ENCODE measurements at places on chromosomes 13 and 19. TPM values are rescaled to one million over a fixed set of nuclear protein-coding genes. Genes with fewer than 3 reads are reported as not detected.
A peak's percentile ranks its signal among the peaks of the same experiment; 100 is the strongest.

DNA sequence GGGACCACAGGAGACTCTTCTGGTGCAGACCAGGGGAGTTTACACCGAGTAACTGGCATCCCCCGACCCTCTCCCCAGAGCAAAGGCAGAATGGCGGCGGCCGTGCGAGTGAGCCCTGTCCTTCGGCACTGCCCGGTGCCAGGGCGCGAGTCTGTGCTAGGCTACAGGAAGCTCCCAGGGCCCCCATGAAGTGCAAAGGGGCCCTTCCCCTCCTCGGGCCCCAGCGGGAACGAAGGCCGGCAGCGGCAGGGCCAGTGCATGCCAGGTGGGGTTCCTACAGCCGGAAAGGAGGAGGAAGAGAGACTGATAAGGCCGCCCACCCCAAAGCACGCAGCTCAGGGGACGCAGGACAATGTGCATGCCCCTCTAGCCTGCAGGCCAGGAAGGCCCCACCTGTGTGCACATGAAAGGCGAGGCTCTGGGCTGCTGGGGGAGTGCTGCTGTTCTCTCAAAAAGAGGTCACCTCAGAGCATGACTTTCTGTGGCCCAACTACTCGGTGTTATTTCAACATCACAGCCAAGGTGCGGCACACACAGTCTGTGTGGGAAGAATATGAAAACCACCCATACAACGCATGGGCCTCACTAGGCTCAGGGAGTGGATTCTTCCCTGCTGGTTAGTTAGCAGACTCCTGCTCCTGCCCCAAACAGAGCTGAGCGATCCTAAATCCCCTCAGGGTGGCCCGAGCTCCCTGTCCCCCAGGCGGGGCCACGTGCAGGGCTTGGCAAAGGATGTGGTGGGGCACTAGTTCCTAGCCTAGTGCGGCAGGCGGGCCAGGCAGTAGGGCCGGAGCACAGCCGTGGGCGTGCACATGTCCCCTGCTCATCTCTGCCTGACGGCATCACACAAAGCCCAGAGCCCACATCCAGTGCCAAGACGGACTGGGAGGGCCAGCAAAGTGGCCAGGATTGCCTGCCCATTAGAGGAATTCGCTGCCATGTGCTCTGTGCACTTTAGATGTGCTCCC, 28.4 kb upstream of the TIMM44 start:
- DNase-seq, result no peak

DNA sequence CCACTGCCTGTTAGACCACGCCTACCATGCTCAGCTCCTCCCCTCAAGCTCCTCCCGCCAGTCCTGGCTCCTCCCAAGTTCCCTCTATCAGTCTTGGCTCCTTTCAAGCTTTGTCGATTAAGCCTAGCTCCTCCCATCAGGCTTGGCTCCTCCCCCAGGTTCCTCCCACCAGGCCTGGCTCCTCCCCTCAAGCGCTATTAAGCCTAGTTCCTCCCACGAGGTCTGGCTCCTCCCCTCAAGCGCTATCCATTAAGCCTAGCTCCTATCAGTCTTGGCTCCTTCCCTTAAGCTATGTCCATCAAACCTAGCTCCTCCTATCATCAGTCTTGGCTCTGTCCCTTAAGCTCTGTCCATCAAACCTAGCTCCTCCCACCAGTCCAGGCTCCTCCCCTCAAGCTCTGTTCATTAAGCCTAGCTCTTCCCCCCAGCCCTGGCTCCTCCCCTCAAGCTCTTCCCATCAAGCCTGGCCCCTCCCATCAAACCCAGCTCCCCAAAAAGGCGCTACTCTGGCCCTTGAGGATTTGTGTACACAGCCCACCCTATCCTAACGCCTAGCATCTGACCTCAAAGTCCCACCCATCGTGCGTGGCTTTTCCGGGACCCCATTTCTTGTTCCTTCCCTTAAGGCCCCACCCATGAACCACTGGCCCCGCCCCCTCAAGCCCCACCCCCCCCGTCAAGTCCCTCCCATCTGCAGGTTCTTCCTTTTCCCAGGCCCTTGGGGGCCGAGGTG, 10.0 kb downstream of the CAMSAP3 start:
- DNase-seq, result no peak

Gene AP1M2
- total RNA-seq, result not detected

DNA sequence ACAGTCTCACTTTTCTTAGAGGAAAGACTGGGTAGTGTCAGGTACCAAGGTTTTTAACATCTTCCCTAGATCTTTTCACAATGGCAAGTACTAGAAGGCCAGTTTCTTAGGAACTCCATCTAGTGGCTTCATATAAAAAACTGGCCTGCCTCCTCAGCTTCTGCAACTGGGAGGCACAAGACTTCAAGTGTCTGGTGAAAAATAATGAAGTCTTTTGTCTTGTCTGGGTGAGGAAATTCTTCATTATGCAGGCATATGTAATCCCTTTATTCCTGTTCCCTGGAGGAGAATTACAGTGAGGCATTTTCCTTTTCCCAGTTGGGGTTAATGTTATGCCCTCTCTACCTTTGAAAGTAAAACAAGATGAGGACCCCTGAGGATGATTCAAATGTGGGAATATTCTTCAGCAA, 300.5 kb downstream of the NALCN start:
- DNase-seq, result peak; percentile 10

- DNase-seq, result no peak
Observed at GRCh38 chr13:99722338-99722818, 221.1 kb downstream of the TM9SF2 start.

- DNase-seq, result no peak
Observed at GRCh38 chr19:54916822-54917221, 10.9 kb downstream of the NCR1 start.

- no peak for DNase-seq
Observed at GRCh38 chr19:33627962-33628839, 6.4 kb downstream of the CHST8 start.

DNA sequence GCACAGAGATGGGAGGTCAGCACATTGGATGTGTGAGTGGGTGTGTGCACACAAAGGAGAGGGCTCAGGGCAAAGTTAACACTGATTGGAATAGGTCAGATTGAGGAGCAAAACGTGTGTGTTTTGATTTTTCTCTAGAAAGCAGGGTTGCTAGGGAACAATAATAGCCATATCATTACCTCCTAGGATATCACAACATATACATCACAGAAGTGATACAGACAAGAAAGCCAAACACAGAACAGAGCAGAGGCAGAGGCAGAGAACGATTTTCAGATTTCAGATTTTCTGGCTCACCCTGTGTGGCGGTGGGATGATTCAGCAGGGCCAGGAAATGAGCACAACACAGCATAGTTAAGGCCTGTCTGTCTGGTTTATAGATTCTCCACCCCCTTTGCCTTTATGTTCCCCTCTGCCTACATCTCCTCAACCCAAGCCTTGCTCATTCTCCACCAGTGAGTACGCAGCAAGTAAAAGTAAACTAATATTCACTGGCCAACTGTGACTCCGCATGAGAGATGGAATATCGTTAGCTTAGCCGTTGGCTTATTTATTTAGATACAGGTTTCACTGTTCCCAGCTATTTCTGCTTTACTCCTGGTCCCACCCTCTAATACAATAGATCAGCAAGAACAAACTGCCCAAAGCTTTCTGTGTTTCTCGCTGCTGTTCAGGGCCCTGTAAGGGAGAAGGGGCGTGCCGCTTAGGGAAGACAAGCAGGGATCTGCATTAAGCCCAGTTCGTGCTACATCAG, 182.7 kb upstream of the TSC22D1 start:
- peak; percentile 98 for DNase-seq

DNA sequence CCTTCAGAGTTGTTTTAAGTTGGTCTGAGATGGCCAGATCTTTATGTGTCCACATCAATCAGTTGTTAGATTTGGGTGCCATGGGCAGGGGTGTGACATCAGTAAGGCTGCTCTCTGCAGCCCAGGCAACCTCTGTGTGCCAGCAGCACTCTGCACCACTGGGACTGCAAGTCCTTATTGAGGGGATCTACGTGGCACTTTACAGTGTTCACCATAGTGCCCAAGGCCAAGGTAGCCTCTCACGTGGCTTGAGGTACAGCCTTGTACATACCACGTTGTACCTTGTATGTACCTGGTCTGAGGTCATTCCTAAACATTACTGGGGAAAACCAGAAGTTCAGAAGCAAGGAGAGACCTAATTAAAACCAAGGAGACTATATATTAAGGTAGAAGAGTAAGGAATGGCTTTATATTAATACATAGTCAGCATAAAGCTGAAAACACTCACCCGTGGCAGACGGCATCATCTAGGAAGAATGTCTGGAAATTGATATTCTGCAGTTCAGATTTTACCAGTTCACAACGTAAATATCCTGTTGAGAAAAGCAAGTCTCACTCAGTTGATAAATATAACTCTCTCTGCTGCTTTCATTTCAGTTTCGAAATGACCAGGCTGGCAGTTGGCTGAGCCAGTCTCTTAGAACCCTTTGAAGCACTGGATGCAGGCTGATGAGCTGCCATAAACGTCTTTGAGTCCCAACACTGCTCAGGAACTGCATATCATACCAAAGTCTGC, 128.8 kb downstream of the ZDHHC20 start:
- no peak for DNase-seq

Gene ZNF574
- total RNA-seq, result 7.7 TPM

DNA sequence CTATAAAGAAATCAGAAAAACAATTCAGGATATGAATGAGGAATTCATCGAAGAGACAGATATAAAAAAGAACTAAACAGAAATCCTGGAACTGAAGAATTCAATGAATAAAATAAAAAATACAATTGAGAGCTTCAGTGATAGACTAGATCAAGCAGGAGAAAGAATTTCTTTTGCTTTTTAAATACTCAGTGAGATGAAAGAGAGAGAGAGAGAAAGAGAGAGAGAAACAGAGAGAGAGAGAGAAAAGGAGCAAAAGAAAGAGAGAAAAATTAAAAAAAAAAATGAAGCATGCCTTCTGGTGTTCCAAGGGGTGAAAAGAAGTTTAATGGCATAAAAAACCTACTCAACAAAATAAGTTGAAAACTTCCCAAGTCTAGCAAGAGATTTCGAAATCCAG, 22.0 kb upstream of the SLC7A9 start:
- no peak for DNase-seq

DNA sequence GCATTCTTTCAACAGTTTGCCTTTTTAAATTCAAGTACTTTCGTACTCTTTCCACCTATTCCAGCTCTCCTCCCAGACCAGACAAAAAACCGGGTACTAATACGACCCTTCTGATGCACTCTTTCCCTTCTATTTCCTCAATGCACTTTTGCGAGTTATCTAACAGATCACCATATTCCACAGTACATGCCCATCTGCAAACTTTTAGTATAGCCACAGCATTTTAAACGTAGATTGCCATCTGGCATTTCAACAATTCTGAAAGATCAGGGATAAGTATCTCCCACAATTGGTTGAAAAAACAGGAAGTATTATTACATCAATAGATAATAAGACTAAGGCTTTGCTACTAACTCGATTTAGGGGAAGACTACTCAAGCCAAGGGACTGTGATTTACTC, 31.5 kb downstream of the RBM26 start:
- no peak for DNase-seq

DNA sequence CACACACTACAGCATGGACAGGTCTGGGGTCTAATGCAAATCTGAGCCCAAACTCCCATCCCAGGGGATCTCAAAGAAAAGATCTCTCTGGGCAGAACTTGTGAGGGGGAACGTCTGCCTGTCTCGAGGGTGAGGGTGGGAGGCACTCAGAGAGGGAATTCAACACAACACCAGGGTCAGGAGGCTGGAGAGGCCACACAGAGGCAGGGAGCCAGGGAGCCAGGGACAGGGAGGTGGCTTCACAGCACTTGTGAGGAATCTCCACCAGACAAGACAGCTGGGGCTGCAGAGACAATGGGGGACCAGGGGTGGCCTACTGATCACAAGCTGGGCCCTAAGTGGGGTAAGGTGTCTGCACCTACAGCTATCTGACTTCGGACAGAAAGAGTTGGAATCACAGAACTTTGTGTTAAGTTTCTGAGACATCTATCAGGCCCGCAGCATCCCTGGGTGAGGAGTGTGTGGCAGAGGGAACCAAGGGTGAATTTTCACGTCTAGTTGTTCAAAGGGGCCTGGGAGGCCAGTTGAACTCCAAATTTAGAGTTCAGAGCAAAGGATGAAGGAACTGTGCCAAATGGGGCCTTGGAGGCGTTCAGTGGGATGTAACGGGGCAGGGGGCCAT, 12.7 kb upstream of the AKAP8L start:
- DNase-seq, result no peak

DNA sequence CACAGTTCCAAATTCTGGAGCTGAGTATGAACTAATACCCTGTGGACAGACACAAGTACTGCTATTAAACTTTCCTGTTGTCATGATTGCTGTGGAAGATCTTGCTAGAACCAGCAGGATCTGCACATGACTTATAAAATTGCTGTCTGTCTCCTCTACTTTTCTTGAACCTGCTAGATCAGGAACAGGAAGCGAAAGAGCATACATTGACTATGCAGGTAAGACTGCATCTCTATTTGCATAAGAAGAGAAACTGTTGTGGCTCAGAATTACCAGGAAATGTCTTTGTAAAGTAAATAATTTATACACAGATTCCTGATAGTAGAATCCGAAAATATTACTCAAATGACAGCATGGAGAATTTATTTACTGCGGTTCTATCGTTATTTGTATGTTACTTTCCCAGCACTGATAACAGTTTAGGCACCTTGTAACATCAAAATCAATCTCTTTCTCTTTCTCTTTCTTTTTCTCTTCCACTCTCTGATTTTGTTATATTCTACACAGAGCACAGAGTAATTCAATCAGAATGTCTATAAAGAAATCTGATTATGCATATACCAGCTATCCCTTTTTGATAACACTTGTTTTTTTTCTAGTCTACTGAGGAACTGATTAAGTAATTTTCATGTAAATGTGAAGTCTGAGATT, 226.5 kb downstream of the MYO16 start:
- DNase-seq, result no peak

DNA sequence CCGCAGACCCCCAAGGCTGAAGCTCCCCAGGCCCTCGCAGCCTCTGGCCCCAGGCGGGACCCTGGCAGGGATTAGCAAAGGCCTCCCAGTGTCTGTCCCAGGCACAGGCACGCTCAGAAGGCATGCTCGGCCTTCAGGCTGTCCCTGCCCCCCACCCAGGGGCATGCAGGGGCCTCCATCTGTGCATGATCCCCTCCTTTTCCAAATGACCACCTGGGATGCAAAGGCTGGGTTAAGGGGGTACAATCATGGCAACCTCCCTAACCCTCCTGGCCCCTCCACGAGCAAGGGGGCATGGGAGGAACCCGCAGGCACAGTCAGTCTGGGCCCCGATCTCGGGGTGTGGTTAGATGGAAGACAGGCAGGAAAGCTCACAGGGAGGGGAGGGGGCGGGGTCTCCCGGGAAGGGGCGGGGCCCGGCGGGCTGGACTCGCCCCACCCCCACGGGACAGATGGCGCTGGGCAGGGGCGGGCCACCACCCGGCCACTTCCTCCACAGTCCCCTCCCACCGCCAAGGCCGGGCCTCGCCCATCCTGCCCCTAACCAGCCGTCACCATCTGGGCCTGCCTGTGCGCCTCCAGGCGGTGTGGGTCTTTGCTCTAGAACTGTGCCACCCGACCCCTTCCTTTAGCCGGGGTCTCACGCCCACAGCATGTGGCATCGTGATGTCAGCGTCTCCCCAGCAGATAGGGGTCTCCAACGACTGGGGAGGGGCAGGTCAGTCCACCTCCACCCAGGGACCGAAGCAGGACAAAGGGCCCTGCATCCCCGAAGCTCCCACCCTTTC, 7.0 kb upstream of the REXO1 start:
- DNase-seq, result peak; percentile 91

Gene POGLUT2
- total RNA-seq, result 14.6 TPM
